Stimulated activated CD4-positive, alpha-beta T cell treated with anti-CD3 and anti-CD28 coated beads, Interleukin-1b, Interleukin-23, amount 100 ng/mL, for 1 hour (primary cell): ENCODE measurements at places on chromosomes 2 and 18.

- DNase-seq, result no peak
Observed at GRCh38 chr2:199468561-199469513, 11.1 kb upstream of the SATB2 start.

DNA sequence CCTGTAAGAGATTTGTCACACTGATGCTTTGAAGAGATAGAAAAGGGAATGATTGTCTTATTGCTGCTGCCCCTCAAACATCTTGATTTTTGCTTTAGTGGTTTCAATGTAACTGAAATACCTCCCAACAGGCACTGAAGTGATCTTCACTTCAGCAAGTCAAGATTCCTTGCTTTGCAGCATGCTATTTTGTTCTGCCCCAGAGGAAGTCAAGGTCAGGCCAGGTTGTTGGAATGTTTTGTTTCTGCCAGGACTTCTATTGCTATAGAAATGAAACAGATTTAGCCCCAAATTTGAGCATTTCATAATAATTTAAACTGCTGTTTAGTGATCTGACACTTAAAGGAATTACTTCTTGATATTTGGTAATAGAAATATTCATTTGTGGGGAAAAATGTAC, 277.6 kb downstream of the ZNF804A start:
- DNase-seq, result no peak

- no peak for DNase-seq
Observed at GRCh38 chr18:9361191-9361590, 26.6 kb downstream of the TWSG1 start.

DNA sequence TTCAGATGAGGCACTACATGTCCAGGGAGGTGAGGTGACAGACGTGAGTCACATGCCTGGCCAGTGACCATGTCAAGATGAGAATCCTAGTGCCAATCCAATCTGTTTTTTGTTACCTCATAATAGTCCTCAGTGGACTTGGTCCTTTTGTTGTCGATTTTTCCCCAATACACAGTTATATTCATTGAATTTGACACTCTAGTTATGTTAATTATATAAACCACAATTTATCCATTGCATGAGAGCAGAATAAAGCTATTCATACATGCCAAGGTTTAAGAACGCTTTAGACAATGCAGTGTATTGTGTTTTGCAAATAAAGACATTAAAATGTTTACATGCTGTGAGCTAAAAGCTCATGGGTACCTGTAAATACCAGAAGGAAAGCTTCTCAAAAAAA, 21.6 kb upstream of the TMEFF2 start:
- DNase-seq, result no peak

GRCh38 chr2:111178296-111178695, 57.6 kb downstream of the BCL2L11 start:
- no peak for DNase-seq

DNA sequence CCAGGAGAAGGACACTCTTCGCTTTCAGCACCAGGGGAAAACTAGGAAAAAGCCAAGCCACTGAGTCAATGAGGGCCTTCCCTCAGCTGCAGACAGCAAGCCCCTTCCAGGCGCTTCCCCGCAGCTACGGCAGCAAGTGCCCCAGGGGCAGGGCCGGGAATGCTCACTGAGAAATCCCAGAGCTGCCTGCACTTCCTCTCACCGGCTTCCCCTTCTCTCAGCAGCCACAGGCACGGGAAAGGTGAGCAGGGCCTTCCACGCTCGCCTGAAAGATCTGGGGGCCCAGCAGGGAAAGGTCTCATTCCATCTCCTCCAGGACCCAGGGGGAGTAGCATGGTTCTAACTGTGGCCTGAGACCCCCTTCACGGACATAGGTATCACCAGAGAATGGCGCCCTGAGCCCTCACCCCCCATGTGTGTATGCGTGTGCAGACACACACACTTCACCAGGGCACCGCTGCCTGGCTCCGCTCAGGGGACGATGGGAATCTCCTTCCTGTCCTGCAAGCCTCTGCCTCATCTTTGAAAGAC, 29.6 kb upstream of the FOSL2 start:
- no peak for DNase-seq

DNA sequence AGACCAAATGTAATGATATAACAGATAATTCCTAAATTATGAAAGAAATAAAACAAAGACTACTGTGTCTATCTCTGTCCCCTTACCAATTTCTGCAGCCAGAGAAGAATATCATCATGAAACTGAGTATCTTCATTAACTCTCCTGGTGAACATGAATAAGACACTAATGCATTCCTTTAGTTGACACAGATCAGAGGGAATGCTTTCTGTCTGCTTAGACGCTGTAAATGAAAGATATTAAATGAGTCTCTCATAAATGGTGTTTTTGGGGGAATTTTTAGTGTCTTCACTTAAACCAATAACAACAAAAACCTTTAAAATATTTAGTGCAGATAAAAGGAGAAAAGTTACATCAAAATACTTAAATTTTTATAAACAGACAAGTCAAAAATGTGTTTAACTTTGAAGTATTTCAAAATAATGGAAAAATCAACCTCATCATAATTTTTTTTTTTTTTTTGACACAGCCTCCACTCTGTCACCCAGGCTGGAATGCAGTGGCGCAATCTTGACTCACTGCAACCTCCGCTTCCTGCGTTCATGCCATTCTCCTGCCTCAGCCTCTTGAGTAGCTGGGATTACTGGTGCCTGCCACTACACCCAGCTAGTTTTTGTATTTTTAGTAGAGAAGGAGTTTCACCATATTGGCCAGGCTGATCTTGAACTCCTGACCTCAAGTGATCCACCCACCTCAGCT, 16.0 kb downstream of the EPG5 start:
- no peak for DNase-seq

DNA sequence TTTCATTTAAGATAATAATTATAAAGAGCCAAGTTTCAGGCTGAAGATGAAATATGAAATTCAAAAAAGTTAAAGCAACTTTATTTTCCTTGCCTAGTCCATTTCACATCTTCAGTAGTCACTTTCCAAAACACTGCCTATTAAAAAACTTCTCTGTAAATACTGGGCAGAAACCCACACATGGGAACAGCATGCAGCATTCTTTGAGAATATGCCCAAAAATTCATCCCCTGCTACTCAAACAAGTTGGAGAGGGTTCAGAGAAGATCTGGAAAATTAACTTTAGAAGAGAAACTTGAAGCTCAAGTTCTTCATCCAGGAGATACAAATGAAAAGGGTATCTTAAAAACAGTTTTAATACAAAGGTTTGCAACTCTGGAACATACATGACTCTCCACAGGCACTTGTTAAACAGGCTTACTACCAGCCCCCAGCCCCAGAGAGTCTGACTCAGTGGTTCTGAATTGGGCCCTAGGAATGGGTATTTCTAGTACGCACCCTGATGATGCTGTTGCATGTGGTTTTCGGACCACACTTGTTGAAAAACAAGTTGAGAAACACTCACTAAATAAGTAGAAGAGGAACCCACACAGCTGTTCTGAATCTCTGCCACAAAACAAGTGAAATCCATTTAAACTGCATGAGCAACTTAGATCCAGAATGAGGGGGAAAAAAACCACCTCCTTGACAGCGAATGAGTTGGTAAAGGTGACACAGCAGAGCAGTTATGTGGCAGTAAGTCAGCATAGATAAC, 329.1 kb downstream of the SATB2 start:
- DNase-seq, result no peak

DNA sequence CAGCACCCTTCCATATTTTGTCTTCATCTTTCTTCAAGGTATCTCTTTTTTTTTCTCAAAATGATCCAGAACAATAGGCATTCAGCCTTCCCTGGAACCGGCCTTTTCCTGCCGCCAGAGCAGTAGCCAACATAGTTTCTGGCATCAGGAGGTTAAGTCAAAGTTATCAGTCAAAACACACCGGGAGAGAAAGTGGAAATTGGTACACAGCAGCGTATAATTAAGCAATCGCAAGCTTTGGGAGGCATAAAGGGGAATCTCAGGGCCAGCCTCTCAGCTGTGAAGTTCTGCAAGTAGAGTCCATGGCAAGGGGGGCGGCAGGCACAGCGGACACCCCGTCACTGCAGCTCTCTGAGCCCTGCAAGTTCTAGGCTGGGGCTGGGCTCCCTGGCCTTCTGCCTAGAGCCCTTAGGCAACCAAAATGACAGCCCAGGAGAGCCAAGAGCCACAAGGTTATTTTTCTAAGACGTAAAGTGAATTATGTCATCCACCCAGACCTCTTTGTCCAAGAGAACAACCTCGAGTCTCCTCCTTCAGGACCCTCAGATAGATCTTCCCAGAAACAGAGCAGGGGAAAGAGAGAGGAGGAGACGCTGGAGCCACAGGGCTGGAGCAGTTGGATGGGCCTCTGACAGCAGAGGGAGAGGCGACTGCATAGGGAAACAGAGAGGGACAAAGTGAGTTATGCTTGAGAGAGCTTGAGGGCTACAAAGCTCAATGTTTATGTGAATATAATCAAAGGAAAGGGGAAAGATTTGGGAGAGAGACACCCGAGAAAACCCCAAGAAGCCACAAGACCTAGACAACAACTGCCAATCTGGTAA, 114.7 kb downstream of the BCL2L11 start:
- DNase-seq, result no peak

DNA sequence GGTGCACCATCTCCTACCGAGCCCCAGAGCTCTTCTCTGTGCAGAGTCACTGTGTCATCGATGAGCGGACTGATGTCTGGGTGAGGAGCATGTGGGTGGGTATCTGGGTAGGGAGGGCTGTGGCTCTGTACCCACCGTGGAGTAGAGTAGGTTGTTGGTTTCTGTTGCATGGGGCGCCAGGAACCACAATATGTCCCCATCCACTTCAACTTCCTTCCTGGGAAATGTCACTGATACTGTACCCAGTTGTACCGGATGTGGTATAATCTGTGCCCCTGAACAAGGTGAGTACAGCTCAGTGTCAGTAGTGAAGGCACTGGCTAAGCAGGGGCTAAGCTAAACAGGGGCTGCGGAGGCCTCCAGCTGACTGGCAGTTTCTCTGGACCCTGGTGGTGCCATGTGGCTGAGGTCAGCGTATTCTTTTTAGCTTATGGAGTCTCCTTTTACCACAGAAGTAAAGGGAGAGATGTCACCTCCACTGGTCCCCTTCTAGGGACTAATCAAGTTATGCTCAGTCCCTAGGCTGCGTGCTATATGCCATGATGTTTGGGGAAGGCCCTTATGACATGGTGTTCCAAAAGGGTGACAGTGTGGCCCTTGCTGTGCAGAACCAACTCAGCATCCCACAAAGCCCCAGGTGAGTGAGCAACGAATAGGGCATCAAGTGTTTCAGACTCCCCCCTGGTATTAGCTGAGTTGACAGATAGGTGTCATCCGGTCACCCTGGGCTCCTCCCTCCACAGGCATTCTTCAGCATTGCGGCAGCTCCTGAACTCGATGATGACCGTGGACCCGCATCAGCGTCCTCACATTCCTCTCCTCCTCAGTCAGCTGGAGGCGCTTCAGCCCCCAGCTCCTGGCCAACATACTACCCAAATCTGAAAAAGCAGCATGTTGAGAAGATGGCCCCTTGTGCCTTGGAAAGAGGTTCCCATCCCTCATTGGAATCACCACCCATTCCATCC, 2.7 kb downstream of the STK16 start:
- no peak for DNase-seq

DNA sequence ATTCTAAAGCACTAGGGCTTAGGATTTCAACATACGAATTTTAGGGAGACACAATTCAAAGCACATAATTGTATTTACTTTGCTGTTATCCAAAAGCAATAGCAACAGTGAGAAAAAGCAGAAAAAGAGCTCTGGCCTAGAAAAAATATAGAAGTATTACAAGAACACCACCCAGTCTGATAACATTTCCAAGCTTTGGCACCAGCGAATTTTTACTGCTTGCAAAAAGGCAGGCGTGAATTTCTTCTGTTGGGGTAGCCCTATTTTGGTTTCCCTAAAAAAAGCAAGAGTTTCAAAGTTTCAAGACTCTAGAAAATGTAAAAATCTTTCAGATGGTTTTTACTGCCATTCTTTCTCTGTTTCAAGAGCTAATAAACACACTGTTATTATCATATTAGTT, 292.7 kb downstream of the DPP10 start:
- DNase-seq, result no peak

GRCh38 chr2:227870710-227871374, 589 bp upstream of the DAW1 start:
- DNase-seq, result no peak

DNA sequence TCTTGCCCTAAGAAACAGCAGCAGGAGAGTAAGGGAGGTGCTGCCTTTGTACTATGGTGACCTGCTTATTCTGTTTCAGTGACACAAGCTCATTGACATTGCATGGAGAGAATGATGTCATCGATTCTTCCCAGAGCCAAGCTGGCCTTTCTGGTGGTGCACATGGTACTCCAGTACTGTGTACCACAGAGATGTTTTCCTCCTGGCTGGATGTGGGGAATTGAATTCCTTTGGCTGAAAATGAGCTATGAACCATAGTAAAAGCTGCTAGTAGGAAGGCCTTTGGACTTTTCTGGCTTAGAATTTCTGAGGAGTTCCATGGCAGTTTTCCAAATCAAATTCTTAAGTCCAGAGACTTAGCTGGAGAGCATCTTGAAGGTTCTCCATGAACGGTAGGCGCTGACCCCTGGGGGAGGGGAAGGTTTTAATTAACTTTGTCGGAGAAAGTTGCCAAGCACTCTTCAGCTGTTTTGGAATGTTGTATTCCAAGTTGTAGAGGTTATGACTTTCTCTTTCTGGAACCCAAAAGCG, 17.1 kb upstream of the B3GNT2 start:
- no peak for DNase-seq

- DNase-seq, result no peak
Observed at GRCh38 chr2:41717839-41718238, 330.0 kb upstream of the PKDCC start.

GRCh38 chr2:223855426-223855825, 18.0 kb upstream of the AP1S3 start:
- DNase-seq, result no peak

GRCh38 chr18:12154361-12154760, 60.7 kb downstream of the ANKRD62 start:
- DNase-seq, result no peak

DNA sequence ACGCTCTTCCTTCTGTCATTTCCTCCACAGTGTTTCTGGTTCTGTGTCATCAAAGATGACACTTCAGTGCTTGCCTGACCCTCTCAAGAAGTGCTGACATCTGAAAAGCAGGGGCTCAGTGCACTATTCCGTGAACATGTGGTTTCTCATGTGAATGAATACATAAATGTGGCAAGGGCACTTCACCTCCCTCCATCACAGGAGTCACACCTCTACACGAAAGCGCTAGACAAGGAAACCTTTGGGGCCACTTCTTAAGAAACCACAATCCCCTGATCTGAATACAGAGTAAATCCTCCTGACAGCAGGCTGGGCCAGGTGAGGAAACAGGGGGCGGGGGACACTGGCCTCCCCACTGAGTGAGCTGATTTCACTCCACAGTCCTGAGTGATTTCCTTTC, 145.8 kb upstream of the ACAA2 start:
- no peak for DNase-seq
